Stimulated activated CD8-positive, alpha-beta memory T cell treated with anti-CD3 and anti-CD28 coated beads, Interleukin-12 subunit alpha, Interleukin-12 subunit beta, amount 100 ng/mL, for 1 hour (primary cell): ENCODE measurements at places on chromosomes 6 and 20.
A peak's percentile ranks its signal among the peaks of the same experiment; 100 is the strongest.

GRCh38 chr20:19993958-19994669 is 23.0 kb upstream of the NAA20 start:
- DNase-seq = no peak

GRCh38 chr6:10586302-10586701 is 65.2 kb downstream of the GCNT2 start:
- DNase-seq = no peak

GRCh38 chr6:6880745-6881437 is 226.9 kb upstream of the RREB1 start:
- no peak for DNase-seq

- DNase-seq = peak; percentile 73
Observed at GRCh38 chr6:139124887-139125672, 9.8 kb upstream of the HECA start.

DNA sequence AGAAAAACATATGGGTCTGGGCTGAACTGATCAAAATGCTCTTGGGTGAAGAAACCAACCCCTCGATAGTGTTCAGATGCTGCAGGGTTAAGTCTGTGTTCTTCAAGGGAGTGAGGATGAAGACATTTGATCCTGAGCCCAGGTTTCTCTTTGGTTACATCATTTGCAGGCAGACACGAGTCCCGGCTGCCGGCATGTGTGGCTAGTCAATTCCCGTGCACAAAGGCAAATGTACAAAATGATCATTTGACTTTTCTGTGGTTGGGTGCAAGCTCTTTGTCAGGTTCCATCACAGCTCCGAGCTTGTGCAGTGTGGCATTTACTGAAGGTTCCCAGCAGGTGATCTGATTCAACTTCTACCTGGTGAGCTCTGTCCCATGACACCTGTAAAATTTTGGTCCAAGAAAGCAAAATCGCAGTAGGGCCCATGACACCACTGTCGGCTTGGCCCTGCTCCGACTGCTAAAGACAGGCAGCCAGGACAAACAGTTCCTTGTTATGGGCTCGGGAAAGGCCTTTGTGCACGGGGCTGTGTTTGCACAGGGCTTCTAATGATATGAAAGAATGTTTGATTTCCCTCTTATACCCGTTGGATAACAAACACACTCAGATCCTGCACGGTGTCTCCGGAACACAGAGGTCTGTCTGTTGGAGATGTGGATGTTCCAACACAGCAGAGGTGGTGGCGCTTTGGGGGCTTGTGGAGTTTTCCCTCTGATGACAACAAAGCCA is 46.9 kb downstream of the GJA10 start:
- DNase-seq = no peak

GRCh38 chr6:143607974-143608373 is 69.8 kb upstream of the PHACTR2 start:
- no peak for DNase-seq

GRCh38 chr20:53752583-53752970 is 158.9 kb upstream of the ZNF217 start:
- DNase-seq = no peak

DNA sequence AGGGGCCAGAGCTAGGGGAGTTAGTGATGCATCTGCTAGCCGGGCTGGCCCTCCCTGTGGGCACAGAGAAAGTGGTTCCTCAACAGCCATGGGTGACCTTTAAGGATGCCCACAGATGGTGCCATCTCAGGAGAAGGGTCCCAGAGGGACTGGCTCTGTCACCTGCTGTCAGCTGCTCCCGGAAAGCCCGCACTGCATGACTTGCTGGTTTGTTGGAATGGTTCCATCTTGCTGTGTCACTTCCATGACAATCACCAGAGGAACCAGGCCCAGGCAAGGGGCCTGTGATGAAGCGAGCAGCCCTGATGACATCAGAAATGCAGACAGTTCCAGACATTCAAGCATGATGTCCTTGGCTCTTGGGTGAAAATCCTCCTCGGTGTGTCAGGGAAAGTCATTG is 125.2 kb downstream of the PHACTR3 start:
- no peak for DNase-seq

- no peak for DNase-seq
Observed at GRCh38 chr20:50194422-50194830, 3.8 kb downstream of the CEBPB start.
